ENCODE measurements at places on chromosomes 6 and 20.

DNA sequence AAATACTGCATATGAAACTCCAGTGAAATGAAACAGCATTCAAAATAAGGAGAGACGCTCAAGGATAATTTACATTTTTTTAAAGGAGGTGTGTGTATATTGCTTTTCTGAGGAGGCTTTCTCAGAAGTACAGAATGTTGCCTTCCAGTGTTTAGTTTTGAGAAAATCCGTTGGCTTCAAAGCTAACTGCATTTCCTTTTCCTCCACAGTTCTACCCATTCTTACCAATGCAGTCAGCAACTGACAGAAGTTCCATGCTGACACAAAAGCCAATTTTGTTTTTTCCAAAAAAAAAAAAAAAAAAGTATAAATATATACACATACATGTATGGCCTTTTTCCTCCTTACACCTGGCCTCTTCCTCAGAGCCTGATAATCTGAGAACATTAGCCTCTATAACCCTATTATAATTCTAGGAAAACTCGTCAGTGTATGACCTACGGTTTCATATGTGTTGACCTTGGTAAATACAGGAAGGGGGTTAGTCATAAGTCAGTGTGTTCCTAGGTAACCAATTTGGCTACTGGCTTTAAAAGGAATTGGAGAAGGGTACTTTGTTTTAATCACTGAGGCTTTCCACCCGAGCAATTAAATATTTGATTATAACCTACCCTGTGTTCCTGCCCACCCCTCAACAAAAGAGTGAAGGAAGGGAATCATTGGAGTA, 24.2 kb downstream of the MGME1 start:
- DNase-seq, result no peak

- DNase-seq, result no peak
These were observed 339.7 kb downstream of the TBC1D32 start for GRCh38 chr6:120994573-120994967.

DNA sequence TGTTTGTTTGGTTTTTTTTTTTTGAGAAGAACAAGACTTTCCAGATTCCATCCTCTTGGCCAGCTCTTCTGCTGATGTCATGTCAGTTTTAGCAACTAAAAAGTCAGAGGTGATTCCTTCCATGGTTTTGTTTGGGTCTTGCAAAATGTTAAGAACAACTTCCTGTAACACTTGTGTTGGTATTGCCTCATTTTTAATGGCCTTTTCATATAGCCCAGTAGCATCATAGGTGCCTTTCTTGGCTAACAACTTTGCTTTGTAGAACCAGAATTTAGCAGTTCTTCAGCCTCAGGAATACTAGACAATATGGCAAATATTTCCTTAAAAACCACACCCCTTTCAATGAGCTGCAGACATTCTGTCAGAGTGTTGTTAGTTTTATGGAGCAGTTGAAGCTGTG, 99.5 kb upstream of the SIRPG start:
- DNase-seq, result no peak

DNA sequence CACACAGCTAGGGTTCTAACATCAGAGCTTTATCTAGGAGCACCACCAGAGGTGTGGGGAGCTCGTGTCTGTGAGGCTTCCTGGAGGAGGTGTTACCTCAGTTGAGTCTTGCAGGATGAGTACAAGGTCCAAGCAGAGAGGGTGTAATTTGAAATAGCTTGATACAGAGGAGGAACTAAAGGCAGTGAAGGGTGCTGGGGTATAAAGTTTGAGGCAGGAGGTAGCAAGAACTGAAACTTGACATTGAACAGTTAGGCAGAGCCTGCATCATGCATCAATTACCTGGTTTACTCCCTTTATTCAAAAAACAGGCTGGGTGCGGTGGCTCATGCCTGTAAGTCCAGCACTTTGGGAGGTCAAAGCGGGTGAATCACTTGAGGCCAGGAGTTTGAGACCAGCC, 241.2 kb downstream of the UST start:
- DNase-seq, result no peak

- DNase-seq, result no peak
These were observed 1.1 kb upstream of the ZBTB2 start for GRCh38 chr6:151392427-151392826.

- DNase-seq, result no peak
These were observed 68.5 kb upstream of the ARMH2 start for GRCh38 chr6:24867104-24867703.

- DNase-seq, result no peak
These were observed 9.1 kb downstream of the MC3R start for GRCh38 chr20:56257604-56258003.

DNA sequence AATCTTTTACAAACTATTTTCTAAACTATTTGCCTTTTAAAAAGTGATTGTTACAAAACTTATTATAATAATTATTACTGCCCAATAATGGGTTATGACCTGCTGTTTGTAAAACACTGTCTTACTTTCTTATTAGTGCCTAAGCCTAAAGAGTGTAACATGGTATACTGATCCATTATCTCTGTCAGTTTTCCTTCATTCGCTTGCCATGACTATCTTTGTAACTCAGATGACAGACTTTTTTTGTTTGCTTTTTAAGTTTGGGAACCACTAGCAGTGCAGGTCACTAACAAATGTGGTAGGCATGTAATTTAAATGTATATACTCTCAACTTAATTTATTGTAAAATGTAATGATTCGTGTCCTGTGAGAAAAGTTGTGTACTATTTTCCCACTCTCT, 9.9 kb upstream of the TFB1M start:
- no peak for DNase-seq

GRCh38 chr20:47809161-47809960, 24.1 kb upstream of the SULF2 start:
- DNase-seq, result no peak

Data from activated CD4-positive, alpha-beta T cell treated with anti-CD3 and anti-CD28 coated beads, Interleukin-2, amount 50 U/mL, for 4 hours (primary cell).